Foreskin keratinocyte (primary cell): ENCODE measurements at places on chromosomes 6 and 20. TPM values are rescaled to one million over a fixed set of nuclear protein-coding genes. Genes with fewer than 3 reads are reported as not detected.

DNA sequence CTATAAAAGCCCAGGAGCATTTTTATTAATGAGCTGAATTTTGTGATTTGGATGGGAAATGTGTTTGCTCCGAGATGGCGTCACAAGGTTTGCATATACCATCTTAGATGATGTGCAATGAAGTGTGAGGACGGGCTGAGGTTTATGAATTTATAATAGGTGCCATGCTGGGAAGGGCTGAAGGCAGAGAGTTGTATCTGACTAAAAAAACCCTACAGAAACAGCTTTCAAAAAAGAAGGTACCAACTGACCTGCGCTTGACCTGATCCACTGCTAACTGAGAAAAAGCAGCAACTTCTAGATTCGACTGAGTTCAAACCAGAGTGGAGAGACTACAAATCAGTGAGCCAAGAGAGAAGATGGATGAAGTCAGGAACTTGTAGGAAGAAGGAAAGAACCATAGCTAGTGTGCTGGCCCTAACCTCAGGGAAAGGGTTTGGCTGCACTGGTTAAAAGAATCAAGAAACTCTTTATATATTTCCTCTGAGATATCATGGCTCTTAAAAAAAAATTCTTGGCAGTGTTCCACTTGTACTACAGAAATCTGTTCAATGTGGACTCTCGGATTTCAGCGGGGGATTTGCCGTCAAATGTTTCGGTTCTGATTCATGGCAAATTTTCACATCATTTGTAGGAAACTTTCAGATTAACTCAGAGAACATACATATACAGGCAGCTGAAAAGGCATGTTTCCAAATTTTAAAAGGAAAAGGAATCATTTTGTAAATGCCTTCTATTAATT lies 56.5 kb upstream of the HDGFL1 start:
- no peak for DNase-seq

GRCh38 chr6:159540152-159540551 lies 152.9 kb downstream of the SOD2 start:
- no peak for DNase-seq

DNA sequence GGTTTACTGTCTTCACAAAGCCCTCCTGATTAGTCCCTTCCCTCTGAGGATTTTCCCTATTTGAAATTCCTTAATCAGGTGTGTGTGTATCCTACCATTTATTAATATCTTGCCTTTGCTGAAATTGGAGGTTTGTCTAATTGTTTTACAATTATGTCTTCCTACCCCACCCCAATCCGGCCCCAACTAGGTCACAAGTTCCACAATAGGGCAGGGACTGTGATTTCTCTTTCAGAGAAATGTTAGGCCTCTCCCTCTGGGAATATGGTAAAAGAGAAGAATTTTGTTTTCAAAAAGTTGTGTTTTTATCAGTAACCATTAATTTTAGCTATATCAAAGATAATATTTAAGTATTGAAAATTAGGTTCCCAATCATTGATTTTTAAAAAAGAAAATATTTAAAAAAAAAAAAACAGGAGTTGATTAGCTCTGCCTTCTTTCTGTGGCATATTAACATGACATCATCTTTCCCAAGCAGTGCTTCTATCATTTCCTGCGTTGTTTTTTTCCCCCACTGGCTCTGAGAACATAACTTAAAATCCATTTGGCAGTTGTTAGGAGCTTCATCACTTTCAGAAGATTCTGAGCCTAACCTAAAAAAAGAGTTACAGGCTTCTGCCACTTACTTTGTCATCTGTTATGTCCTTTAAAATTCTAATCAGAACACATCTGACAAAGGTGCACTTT lies 36.1 kb downstream of the BLOC1S5 start:
- DNase-seq, result no peak

DNA sequence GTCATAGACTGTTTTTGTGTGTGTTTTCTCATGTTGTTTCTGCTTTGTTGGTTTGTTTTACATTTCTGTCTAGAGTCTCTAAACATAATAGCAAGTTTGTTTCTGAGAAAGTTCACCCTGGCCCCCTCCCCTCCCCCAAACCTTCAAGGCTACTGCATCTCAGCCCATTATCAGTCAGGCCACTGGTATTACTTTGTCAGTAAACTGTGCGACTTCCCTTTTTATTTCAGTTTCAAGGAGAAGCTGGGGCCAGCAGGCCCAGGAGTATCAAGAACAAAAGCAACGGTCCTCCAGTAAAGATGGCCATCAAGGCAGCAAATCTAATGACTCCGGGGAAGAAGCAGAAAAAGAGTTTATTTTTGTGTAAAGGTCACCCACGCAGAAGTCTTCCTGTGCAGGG lies 32.8 kb upstream of the SCGN start:
- DNase-seq, result no peak

GRCh38 chr6:163457637-163458561 lies 43.4 kb downstream of the QKI start:
- DNase-seq, result peak; percentile 78

- peak; percentile 64 for DNase-seq
Observed at GRCh38 chr6:152723398-152723797, 25.7 kb downstream of the MYCT1 start.

- no peak for DNase-seq
Observed at GRCh38 chr6:39330057-39330456, 7.6 kb upstream of the KCNK16 start.

- DNase-seq, result peak; percentile 16
Observed at GRCh38 chr6:145155411-145155810, 579.9 kb downstream of the EPM2A start.

DNA sequence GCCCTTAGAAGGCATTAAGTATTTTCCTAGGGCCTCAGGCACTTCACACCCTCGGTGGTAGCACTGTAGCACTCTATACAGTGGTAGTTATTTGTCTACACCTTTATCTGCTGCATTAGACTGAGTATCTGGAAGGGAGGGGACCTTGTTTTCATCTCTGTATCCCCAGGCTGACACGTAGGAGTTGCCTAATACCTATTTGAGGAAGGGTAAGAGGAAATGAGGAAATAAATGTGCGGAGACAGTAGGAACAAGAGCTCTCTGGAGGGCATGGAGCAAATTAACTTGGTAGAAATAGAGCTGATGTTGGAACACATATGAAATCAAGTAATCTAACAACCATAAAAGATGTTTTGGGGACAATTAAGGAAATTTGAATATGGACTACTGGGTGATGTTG lies 3.9 kb downstream of the CNPY3 start:
- no peak for DNase-seq

- peak; percentile 70 for DNase-seq
Observed at GRCh38 chr20:19934792-19935491, 82.2 kb upstream of the NAA20 start.

GRCh38 chr6:105785066-105785811 lies 300.9 kb upstream of the PRDM1 start:
- no peak for DNase-seq

- DNase-seq, result peak; percentile 44
Observed at GRCh38 chr6:12371151-12371550, 81.0 kb downstream of the EDN1 start.

- no peak for DNase-seq
Observed at GRCh38 chr6:48311301-48311700, 200.3 kb upstream of the PTCHD4 start.

GRCh38 chr20:2142649-2143048 lies 41.0 kb downstream of the STK35 start:
- DNase-seq, result no peak

- no peak for DNase-seq
Observed at GRCh38 chr20:36929290-36929689, 22.2 kb downstream of the SAMHD1 start.

DNA sequence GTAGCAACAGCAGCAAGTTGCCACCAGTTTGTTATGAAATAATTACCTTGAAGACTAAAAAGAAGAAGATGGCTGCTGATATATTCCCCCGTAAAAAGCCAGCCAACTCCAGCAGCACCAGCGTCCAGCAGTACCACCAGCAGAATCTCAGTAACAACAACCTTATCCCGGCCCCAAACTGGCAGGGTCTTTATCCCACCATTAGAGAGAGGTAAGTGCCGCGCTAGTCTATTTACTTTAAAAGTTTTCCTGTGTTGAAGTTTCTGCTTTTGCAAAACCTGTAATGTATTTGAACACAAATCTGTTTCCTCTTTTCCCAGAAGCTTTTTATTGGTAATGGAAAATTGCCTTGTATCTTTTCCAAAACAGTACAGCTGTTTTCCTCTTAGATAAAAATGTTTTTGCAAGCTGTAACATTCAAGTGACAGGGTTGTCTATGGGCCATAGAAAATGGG lies 725 bp downstream of the BTBD3 start:
- DNase-seq, result no peak

DNA sequence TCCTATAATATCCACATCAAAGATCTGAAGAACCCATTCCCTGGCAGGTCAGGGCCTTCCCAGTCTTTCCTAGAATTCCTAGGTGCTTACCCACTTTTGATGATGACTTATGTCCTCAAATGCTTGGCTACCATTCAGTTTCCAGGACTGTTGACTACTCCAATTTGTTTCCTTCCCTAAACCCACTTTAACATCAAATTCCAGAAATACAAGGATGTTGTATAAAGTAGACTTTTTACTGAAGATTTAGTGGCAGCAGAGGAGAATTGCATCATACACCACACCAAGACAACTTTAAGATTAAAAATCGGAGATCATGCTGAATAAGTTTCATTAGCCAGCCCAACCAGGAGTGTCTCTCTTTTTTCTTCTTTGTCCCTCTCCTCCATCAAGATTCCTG lies 203.3 kb upstream of the LAMP5 start:
- no peak for DNase-seq

GRCh38 chr6:57205550-57206328 lies 16.4 kb downstream of the RAB23 start:
- DNase-seq, result no peak

- peak; percentile 51 for DNase-seq
Observed at GRCh38 chr6:148332088-148332487, 10.6 kb upstream of the SASH1 start.

GRCh38 chr6:117169064-117169665 lies 96.2 kb upstream of the VGLL2 start:
- peak; percentile 46 for DNase-seq

DNA sequence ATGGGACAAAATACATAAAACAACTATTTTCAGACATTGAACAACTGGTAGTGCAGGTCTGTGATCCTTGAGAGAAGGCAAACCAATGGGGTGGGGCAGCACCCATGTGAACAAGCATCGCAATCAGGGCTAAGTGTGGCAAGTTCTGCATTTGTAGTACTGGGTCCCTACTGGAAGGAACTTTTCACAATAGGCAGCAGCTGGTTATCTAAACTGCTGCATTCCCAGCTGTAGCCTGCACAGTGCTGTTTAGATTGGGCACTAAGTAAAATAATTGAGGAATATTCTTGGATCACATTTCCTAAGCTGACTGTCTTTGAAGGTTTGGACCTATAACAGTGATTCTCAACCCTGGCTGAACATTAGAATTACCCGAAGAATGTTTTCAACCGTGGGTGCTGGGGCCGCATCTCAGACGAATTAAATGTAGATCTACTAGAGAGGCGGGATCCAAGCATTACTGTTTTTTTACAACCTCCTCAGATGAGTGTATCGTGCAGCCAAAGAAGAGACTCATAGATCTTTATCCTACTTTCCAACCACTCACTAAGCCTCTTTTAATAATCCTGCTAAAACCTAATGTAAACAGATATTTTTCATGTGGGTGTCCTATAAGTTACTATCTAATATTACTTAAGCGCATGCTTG lies 12.4 kb upstream of the MAP3K4 start:
- DNase-seq, result no peak

DNA sequence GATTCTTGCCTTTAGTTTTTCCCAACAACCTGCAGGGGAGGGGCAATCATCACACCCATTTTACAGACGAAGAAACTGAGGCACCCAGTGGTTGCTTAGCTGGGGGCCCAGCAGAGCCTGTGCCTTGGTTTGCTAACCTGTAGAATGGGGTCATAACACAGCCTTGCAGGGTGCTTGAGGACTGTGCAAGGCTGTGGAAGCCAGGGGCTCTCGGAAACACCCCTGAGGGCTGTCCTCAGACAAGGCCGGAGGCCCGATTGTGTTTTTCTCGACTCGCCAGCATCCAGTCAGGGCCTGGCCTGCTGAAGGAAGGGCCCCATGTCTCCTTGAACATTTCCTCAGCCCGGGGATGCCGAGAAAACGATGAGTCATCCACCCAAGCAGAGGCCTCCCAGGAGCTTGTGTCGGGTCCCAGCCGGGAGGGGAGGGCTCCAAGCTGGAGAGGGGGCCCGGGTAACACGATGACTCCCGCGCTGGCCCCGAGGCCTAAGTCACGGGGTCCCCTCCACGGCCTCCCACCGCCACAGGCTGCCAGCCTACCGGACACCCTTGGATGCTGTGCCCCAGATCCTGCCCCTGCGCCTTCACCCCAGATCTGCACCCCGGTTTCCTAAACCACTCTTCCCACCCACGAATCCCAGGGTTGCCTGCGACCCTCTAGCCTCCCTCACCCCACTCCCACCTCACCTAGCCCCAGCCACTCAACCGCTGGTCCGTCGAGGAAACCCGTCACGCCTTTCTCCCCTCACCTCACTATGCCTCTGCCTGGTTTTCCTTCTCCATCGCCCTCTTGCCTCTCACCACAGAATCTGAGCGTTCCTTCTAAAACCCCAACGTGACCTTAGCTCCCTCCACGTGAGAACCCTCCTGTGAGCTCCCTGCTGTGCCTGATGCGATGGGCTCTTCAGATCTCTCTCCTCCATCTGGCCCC lies 10.6 kb downstream of the NOL4L start:
- peak; percentile 29 for DNase-seq

DNA sequence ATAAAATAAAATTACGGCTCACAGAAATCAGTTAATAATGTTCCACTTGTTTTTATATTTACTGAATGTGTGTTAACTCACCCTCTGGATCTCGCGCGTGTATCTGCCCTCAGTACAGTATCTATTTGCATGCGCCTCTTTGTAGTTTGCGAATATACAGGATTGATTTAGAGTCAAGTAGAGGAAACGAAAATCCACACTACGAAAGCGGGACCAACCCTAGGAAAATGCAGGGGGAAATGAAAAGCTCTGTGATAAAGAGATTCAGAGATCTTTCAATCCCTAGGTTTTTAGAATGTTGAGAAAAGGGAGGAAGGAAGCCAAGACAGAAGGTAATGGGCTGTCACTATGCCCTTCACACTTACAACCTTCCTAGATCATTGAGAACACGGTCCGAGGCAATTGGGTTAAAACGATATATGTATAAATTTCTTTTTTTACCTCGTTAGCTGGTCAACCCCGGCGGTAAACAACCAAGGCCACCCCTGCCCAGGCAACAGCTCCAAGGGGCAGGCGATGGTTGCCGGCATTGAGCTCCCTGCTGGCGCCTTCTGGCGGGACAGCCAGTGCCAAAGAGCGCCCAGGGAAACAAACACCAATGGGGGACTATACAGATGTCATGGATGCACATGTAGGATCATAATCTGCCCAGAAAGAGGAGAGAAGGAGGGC lies 792 bp upstream of the FUT9 start:
- no peak for DNase-seq

GRCh38 chr20:63628246-63628975 lies 1.5 kb upstream of the GMEB2 start:
- peak; percentile 80 for DNase-seq

PNPLA1 gene
- polyA plus RNA-seq, result not detected in 2 replicates

DUSP22 gene
- 24.9 and 25.0 TPM in 2 replicates for polyA plus RNA-seq

MRPS18B gene
- 67.4 and 71.8 TPM in 2 replicates for polyA plus RNA-seq

COL11A2 gene
- 0.13 and 0.16 TPM in 2 replicates for polyA plus RNA-seq

CST4 gene
- not detected in 2 replicates for polyA plus RNA-seq

POLR1H gene
- 57.0 and 59.1 TPM in 2 replicates for polyA plus RNA-seq

TRAPPC3L gene
- 0.12 and 0.13 TPM in 2 replicates for polyA plus RNA-seq

MDFI gene
- 172 and 181 TPM in 2 replicates for polyA plus RNA-seq

ETV7 gene
- polyA plus RNA-seq, result 1.3 and 1.5 TPM in 2 replicates

SLC4A11 gene
- 9.6 and 10.2 TPM in 2 replicates for polyA plus RNA-seq

RUNX2 gene
- polyA plus RNA-seq, result 1.2 and 1.5 TPM in 2 replicates

MAP3K5 gene
- polyA plus RNA-seq, result 0.92 and 1.1 TPM in 2 replicates
